ENCODE measurements at places on chromosomes 4 and X. TPM values are rescaled to one million over a fixed set of nuclear protein-coding genes. Genes with fewer than 3 reads are reported as not detected.

DNA sequence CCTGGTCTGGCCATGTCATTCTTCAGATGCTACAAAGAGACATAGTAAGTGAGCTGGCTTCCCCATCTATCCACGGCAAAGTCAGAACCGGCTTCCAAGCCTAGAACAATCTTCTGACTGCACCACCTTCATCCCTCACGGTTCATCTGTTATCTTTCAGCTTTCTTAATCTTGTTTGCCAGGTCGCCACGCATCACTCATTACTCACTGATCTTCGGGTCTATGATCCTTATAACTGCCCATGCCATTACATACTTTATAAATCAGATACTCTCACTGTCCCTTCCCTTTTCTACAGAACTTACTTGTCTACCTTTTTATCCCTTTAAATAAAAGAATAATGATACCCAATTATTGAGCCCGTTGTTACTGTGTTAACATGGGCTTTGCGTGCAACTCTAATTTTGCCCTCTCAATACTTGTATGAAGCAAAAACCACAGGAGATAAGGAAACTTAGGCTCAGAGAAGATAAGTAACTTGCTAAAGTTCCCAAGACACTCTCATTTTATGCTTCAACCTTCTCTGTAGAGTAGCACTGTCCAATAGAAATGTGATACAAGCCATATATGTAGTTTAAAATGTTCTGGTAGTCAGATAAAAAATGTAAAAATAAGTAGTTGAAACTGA lies 171.7 kb downstream of the AMELX start:
- no peak for DNase-seq
- no peaks in the 10 kb centered on the region for H3K36me3 ChIP-seq
- H3K27me3 ChIP-seq, result no peaks in the 10 kb centered on the region
- no peak overlapping the region for H3K4me3 ChIP-seq
- peak overlapping the region; percentile 14 for H3K27ac ChIP-seq

- no peaks in the 10 kb centered on the region for H3K27me3 ChIP-seq
- no peaks in the 10 kb centered on the region for H3K4me1 ChIP-seq
- H3K4me3 ChIP-seq, result no peak overlapping the region
- H3K36me3 ChIP-seq, result no peaks in the 10 kb centered on the region
- H3K27ac ChIP-seq, result no peak overlapping the region
Observed at GRCh38 chr4:79027656-79028055, 88.4 kb upstream of the PAQR3 start.

GRCh38 chr4:47235721-47236120 lies 204.4 kb downstream of the GABRB1 start:
- H3K4me1 ChIP-seq, result no peaks in the 10 kb centered on the region
- no peak overlapping the region for H3K4me3 ChIP-seq
- no peak overlapping the region for H3K27ac ChIP-seq
- no peaks in the 10 kb centered on the region for H3K27me3 ChIP-seq
- no peaks in the 10 kb centered on the region for H3K36me3 ChIP-seq

GRCh38 chr4:88211473-88212252 lies 53.2 kb upstream of the ABCG2 start:
- no peak for DNase-seq
- H3K4me3 ChIP-seq, result no peak overlapping the region
- H3K4me1 ChIP-seq, result no peaks in the 10 kb centered on the region

The TMEM164 gene
- 12.7 TPM for total RNA-seq

The COL4A6 gene
- total RNA-seq, result 3.0 TPM

GRCh38 chrX:1442724-1443367 lies 9.9 kb downstream of the ASMTL start:
- H3K27me3 ChIP-seq, result no peaks in the 10 kb centered on the region
- peaks cover 28% of the 10 kb centered on the region for H3K36me3 ChIP-seq
- H3K4me1 ChIP-seq, result no peaks in the 10 kb centered on the region
- peak; percentile 35 for DNase-seq

DNA sequence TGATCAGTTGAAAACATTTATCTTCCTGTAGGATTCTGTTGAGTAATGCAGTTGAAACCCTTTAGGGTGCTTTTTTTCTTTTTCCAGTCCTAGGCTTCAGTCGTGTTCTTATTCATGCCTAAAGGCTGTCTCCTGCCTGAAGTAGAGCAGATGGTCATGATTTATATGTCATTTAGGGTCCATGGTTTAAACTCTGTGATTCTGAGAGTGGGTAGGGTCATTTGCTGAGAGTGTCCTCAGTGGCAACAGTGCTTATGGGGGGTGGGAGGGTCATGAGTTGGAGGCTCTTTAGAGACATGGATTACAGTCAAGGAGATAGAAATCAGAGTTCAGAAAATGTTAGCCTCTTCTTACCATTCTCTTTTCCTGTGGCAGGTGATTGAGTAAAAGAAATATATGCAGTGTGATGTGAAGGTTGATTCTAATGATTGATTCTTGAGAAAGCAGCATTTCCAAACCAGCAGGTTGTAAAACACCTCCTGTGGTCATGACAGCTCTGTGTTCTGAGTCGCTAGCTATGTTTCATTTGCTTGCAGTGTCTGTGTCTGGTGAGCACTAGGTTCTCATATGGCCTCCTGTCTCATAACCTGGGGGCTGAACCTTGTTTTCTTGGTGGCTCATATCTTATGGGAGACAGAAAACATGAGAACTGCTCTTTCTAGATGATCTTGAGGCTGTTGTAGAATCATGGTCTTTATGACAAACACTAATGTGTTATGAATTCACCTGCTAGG lies 60.4 kb downstream of the JADE1 start:
- no peaks in the 10 kb centered on the region for H3K27me3 ChIP-seq
- no peak overlapping the region for H3K27ac ChIP-seq
- no peaks in the 10 kb centered on the region for H3K4me1 ChIP-seq
- H3K4me3 ChIP-seq, result no peak overlapping the region
- peaks cover 11% of the 10 kb centered on the region for H3K36me3 ChIP-seq

Measured in sigmoid colon (tissue), 7 donors.